ENCODE measurements at places on chromosomes 4 and X.

DNA sequence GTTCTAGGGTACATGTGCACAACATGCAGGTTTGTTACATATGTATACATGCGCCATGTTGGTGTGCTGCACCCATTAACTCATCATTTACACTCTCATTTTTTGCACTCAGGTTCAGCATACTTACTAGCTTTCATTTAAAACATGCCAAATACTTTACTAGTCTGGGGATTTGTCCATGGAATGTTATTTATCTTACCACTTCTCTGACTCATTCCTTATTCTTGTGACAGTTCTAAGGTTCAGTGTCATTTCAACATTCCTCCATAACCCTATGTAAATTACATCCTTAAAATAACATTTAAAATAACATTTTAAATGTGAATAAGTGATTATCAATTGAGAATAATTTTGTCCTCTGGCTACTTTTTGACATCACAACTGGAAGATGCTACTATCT lies 19.5 kb upstream of the SYTL5 start:
- DNase-seq = no peak

DNA sequence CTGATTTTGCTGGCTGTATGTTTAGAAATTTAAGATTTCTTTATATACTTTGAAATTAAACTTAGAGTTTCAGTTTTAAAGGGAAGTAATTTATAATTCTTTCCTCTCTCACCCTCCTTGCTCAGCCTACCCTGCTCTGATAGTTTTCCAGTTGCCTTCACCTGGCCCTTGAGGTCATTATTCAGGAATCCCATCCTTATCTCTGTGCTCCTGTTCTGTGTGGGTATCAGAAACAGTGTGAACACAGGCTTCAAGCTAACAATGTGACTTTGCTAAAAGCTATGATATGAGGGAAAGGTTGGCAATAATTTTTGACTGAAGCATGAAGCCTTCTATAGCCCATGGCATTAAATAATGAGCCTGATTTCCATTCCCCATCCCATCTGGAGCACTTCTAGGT lies 128.1 kb downstream of the MID1 start:
- DNase-seq = no peak

GRCh38 chr4:78656968-78657445 lies 105.4 kb downstream of the ANXA3 start:
- peak; percentile 48 for DNase-seq

- DNase-seq = peak; percentile 79
Observed at GRCh38 chrX:65696613-65697012, 29.2 kb downstream of the MSN start.

DNA sequence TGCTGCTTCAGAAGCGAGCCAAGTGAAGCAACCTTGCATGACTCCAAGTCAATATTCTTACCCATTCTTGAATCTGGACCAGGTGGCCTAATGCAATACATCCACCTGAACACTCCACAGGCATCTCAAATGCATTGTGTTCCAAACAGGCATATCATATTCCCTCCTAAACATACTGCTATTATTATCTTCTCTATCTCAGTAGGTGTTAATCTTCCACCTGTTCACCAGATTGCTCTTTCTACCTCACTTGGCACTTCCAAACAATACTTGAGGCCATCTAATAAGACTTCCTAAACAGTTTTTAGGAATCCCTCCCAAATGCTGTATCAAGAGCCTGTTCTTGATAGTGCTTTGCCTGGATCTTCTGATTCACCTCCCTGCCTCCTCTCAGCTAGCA lies 90.7 kb downstream of the GPRIN3 start:
- no peak for DNase-seq

- DNase-seq = no peak
Observed at GRCh38 chr4:70367813-70368212, 7.3 kb downstream of the SMR3A start.
